ENCODE measurements at places on chromosomes 3 and 15. TPM values are rescaled to one million over a fixed set of nuclear protein-coding genes. Genes with fewer than 3 reads are reported as not detected.
A peak's percentile ranks its signal among the peaks of the same experiment; 100 is the strongest.

GRCh38 chr3:86951322-86951721 lies 39.6 kb downstream of the VGLL3 start:
- DNase-seq = no peak

GRCh38 chr15:40293905-40294895 lies 11.3 kb upstream of the ANKRD63 start:
- peak; percentile 17 for DNase-seq

DNA sequence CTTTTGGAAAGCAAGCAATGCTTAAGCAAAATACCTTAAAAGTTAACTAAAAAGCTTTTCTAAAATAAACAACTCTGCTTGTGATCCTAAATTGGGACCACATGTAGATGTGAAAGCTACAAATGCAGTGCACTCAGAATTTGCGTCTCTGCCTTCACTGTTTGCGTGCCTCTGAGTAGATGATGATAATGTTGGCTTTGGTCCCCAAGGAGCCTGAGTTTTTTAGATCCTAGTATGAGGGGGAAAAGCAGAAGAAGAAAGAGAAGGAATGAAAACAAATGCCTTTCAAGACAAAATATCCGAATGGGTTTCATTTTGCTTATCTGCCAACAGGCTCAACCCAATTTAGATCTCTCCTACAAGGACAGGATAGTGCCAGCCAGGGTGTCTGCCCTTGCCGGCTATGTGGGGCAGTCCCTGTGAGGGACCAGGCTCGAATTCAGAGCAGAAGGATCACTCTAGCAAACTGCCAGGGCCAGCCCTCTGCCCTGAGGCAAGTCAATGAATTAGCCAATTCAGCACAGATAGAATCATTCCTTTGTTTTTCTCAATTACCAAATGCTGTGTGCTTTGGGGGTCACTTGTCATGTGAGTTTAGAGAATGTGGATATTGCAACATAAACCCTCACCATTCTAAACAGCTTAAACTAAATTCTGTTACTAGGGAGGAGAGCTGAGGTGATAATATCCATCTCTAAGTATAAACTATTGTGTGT lies 28.5 kb downstream of the SCG5 start:
- DNase-seq = no peak

DNA sequence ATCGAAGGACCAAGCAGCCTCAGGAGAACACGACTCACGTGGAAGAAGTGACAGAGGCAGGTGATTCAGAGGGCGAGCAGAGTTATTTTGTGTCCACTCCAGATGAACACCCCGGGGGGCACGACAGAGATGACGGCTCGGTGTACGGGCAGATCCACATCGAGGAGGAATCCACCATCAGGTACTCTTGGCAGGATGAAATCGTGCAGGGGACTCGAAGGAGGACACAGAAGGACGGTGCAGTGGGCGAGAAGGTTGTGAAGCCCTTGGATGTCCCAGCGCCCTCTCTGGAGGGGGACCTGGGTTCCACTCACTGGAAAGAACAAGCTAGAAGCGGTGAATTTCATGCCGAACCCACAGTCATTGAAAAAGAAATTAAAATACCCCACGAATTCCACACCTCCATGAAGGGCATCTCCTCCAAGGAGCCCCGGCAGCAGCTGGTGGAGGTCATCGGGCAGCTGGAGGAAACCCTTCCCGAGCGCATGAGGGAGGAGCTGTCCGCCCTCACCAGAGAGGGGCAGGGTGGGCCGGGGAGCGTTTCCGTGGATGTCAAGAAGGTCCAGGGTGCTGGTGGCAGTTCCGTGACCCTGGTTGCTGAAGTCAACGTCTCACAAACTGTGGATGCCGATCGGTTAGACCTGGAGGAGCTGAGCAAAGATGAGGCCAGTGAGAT lies 26.0 kb downstream of the SYNM start:
- DNase-seq = no peak

The SEMA3F gene
- total RNA-seq = 40.3 TPM

All from aorta (tissue), 5 donors.